Aorta (tissue), 5 donors: ENCODE measurements at places on chromosomes 5 and 9. TPM values are rescaled to one million over a fixed set of nuclear protein-coding genes. Genes with fewer than 3 reads are reported as not detected.

DNA sequence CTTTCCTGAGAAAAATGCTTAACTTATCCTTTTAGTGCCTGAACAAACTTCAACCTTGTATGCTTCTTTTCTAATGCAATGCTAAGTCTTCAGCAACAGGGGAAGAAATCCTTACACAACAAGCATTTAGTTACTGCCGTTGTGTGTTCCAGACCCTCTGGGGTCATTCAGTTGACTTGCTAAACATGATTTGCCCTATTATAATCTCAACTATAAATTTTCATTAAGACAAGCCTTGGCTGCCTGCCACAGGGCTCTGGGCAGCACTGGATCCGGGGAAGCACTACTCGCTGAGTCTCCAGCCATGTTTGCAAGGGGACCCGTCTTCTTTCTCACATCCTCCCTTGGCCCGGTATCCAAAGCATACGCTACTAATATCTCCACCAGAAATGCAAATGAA lies 58.1 kb downstream of the PTCH1 start:
- H3K27me3 ChIP-seq, result no peaks in the 10 kb centered on the region
- no peak for DNase-seq
- no peaks in the 10 kb centered on the region for H3K4me1 ChIP-seq
- no peak overlapping the region for H3K4me3 ChIP-seq
- H3K36me3 ChIP-seq, result peaks cover 4% of the 10 kb centered on the region

DNA sequence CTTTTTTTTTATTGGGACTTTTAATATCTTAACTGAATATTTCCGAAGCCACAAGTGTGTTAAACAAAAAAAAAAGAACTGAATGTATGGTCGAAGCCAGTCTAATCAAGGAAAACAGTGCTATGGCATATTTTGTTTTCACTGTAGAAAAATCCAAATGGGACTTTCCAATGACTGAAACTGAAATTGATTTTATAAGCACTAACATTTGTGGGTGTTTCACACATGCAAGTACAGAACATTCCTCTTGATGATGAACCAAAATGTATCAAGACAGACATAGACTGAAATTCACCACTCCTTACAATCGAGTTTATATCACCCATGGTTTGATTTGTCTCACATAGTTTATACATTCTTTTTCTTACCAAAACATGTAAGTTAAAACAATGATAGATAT lies 1026.8 kb downstream of the CDH18 start:
- no peak overlapping the region for H3K27ac ChIP-seq
- no peak for DNase-seq
- no peaks in the 10 kb centered on the region for H3K4me1 ChIP-seq
- H3K4me3 ChIP-seq, result no peak overlapping the region

Gene TMEM215
- not detected for total RNA-seq

Gene ARSI
- 0.91 TPM for total RNA-seq

DNA sequence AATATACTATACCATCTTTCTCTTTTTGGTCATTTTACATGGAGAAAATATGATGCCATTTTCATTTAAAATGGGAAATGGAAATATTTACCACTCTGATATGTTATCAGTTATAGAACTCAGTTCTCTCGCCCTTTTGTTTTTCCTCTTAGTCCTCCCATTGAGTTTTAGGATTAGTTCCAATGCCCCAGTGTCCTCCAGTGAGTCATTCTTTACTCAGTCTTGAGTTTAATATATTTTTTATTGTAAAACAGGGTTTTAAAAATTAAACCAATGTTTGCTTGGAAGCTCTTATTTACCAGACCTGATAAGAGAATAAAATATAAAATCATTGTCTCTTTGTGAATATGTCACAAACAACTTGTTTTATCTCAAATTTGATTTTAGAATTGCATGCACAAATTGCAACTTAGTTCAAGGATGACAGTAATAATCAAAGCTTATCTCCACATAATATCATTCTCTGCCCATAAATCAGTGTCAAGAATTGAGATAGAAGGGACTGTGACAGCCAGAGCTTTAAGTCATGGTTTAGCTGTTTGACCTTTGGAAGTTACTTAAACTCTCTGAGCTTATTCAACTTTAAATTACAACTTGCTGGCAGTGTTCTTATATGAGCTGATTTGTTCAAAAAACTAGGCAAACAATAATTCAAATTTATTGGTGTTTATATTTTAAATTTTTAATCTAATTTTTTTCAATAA lies 166.4 kb downstream of the PAM start:
- H3K27me3 ChIP-seq, result no peaks in the 10 kb centered on the region
- H3K36me3 ChIP-seq, result no peaks in the 10 kb centered on the region
- peaks cover 11% of the 10 kb centered on the region for H3K4me1 ChIP-seq

Gene ZFYVE16
- 57.6 TPM for total RNA-seq

Gene PLAC8L1
- 0.87 TPM for total RNA-seq

Gene C6
- total RNA-seq, result 3.0 TPM

Gene CBY3
- total RNA-seq, result not detected

DNA sequence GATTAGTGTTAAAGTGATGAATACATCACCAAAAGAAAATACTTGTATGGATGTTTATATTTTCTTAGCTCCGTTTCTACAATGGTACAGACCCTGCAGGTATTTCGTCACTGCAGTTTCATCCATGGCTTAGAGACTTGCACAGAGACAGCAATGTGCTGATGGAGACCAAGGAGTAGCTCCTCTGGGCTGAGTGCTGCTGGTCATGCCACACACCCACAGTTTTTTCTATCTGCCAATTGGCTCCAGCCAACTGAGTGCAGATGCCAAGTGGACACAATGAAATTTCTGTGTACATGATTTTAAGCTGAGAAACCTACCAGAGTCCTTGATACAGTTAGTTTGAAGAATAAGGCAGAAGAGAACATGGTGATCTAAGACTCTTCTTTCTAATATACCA lies 145.9 kb upstream of the ADCY2 start:
- H3K4me1 ChIP-seq, result no peaks in the 10 kb centered on the region
- DNase-seq, result no peak
- no peaks in the 10 kb centered on the region for H3K36me3 ChIP-seq
- H3K27ac ChIP-seq, result no peak overlapping the region
- no peaks in the 10 kb centered on the region for H3K27me3 ChIP-seq
- H3K4me3 ChIP-seq, result no peak overlapping the region

GRCh38 chr5:124193371-124193789 lies 553.1 kb downstream of the ZNF608 start:
- H3K27ac ChIP-seq, result no peak overlapping the region
- no peaks in the 10 kb centered on the region for H3K27me3 ChIP-seq
- H3K36me3 ChIP-seq, result no peaks in the 10 kb centered on the region
- no peak overlapping the region for H3K4me3 ChIP-seq
- H3K4me1 ChIP-seq, result no peaks in the 10 kb centered on the region

Gene ASPN
- 79.8 TPM for total RNA-seq

- H3K36me3 ChIP-seq, result no peaks in the 10 kb centered on the region
- H3K4me1 ChIP-seq, result no peaks in the 10 kb centered on the region
- no peak overlapping the region for H3K27ac ChIP-seq
- no peaks in the 10 kb centered on the region for H3K27me3 ChIP-seq
These were observed 1568.5 kb upstream of the WWC1 start for GRCh38 chr5:166722939-166723338.

GRCh38 chr9:591292-591691 lies 250.2 kb upstream of the DMRT1 start:
- no peaks in the 10 kb centered on the region for H3K36me3 ChIP-seq
- no peaks in the 10 kb centered on the region for H3K4me1 ChIP-seq
- no peak overlapping the region for H3K4me3 ChIP-seq
- no peak overlapping the region for H3K27ac ChIP-seq
- H3K27me3 ChIP-seq, result no peaks in the 10 kb centered on the region
- no peak for DNase-seq

Gene NMUR2
- not detected for total RNA-seq

Gene LMNB1
- 8.9 TPM for total RNA-seq

- no peak overlapping the region for H3K4me3 ChIP-seq
- no peaks in the 10 kb centered on the region for H3K36me3 ChIP-seq
- no peak overlapping the region for H3K27ac ChIP-seq
- DNase-seq, result no peak
- H3K4me1 ChIP-seq, result no peaks in the 10 kb centered on the region
- no peaks in the 10 kb centered on the region for H3K27me3 ChIP-seq
These were observed 19.8 kb downstream of the CORO2A start for GRCh38 chr9:98172604-98173003.

DNA sequence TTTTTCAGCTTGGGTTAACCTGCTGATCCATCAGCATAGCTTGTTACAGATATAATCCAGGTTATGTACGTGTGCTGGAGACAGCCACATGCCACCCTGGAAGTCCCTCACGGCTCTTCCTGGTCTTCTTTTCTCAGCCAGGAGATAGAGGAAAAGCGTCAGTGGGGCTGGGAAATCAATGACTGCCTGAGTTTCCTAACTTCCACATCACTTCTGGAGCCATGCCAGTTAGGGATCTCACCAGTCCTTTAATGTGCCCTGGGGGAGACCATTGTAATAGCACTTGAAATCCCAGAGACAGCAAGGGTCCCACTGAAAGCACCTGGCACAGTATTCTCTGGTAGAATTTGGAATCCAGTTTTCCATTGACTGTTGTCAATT lies 29.2 kb downstream of the ANXA2R start:
- H3K27ac ChIP-seq, result no peak overlapping the region
- no peaks in the 10 kb centered on the region for H3K27me3 ChIP-seq
- H3K4me1 ChIP-seq, result no peaks in the 10 kb centered on the region
- no peak overlapping the region for H3K4me3 ChIP-seq

Gene ANKRD31
- total RNA-seq, result 0.16 TPM

- DNase-seq, result no peak
- H3K27me3 ChIP-seq, result no peaks in the 10 kb centered on the region
- H3K4me3 ChIP-seq, result no peak overlapping the region
These were observed 13.9 kb upstream of the RARS1 start for GRCh38 chr5:168472329-168472728.

Gene GRIA1
- 6.3 TPM for total RNA-seq

- DNase-seq, result no peak
- no peaks in the 10 kb centered on the region for H3K27me3 ChIP-seq
- H3K4me1 ChIP-seq, result no peaks in the 10 kb centered on the region
- no peaks in the 10 kb centered on the region for H3K36me3 ChIP-seq
- no peak overlapping the region for H3K4me3 ChIP-seq
These were observed 18.5 kb upstream of the GAS1 start for GRCh38 chr9:86965636-86966395.

Gene SLC35A4
- total RNA-seq, result 38.9 TPM

Gene LCP2
- total RNA-seq, result 25.7 TPM

GRCh38 chr9:136563646-136564325 lies 17.9 kb upstream of the NOTCH1 start:
- no peak for DNase-seq
- no peak overlapping the region for H3K27ac ChIP-seq
- no peak overlapping the region for H3K4me3 ChIP-seq
- no peaks in the 10 kb centered on the region for H3K27me3 ChIP-seq

DNA sequence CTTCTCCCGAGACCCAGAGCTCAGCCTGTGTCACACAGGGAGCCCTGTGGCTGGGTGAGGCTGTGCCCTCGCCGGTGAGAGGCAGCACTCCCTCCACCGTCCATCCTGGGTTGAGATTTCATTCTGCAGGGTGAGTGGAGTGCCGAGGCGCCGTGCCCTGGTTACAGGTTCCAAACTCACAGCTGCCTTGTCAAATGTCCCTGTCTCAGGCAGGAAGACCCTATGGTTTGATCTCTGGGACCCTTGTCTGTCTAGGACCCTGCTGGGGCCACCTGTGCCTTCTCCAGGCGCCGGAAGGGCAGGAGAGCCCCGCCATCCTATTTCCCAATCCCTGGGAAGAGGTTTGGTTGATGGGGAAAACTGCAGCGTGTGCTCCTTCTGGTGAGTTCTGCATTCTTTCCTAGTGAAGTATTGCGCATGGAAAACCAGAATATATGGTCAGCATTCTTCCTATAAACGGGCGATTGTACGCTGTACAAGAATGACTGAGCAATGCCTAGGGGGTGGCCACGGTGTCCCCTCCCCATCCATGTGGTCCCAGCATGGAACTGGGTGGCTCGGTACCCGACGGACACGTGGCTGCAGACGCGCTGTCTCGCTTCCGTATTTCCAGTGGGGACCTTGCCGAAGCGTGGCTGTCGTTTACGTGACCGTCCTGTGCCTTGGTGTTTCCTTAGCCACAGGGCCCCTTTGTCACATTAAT lies 95.9 kb upstream of the COL5A1 start:
- DNase-seq, result peak; percentile 79
- H3K36me3 ChIP-seq, result no peaks in the 10 kb centered on the region
- no peaks in the 10 kb centered on the region for H3K27me3 ChIP-seq
- H3K27ac ChIP-seq, result no peak overlapping the region
- no peaks in the 10 kb centered on the region for H3K4me1 ChIP-seq
- no peak overlapping the region for H3K4me3 ChIP-seq

GRCh38 chr5:32973646-32974045 lies 262.5 kb downstream of the NPR3 start:
- DNase-seq, result no peak
- H3K36me3 ChIP-seq, result no peaks in the 10 kb centered on the region
- no peaks in the 10 kb centered on the region for H3K27me3 ChIP-seq
- H3K4me1 ChIP-seq, result no peaks in the 10 kb centered on the region

DNA sequence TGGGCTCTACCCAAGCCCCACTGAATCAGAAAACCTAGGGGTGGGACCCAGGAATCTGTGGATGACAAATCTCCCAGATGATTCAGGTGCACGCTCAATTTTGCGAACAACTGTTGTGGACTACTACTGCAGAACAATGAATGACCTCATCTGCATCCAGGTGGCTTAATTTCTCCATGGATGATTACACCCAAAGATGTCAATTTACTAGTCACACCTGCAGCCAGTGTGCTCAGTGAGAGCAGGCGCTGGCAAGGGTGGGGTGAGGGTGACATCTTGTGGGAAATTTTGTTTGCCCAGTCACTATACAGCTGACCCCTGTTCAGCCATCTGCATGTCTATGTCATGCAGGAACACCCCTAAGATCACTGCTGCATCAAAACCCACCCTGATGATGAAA lies 118.2 kb downstream of the ENTREP1 start:
- H3K36me3 ChIP-seq, result no peaks in the 10 kb centered on the region
- H3K4me3 ChIP-seq, result no peak overlapping the region
- H3K27ac ChIP-seq, result no peak overlapping the region
- DNase-seq, result no peak

DNA sequence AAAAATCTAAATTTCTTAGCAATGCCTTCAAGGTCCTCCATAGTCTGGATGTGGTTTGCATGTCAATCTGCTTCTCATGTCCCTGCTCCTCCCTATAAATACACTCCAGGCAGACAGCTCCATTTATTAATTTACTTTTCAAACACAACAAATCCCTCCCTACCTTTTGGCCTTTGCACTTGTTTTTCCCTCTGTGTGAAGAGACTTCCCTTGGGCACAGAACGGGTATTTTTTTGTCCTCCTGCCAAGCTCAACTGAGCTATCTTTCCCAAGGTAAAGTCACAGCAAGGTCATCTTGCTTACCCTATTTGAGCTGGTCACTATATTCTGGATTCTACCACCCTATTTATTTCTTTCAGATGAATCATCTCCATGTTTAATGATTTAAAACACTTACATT lies 159.6 kb upstream of the ANKH start:
- H3K36me3 ChIP-seq, result no peaks in the 10 kb centered on the region
- DNase-seq, result no peak
- H3K27ac ChIP-seq, result no peak overlapping the region
- no peak overlapping the region for H3K4me3 ChIP-seq
- H3K4me1 ChIP-seq, result no peaks in the 10 kb centered on the region
- no peaks in the 10 kb centered on the region for H3K27me3 ChIP-seq

Gene PCDHGA8
- 6.8 TPM for total RNA-seq
